ENCODE measurements at places on chromosomes 7 and 10.

DNA sequence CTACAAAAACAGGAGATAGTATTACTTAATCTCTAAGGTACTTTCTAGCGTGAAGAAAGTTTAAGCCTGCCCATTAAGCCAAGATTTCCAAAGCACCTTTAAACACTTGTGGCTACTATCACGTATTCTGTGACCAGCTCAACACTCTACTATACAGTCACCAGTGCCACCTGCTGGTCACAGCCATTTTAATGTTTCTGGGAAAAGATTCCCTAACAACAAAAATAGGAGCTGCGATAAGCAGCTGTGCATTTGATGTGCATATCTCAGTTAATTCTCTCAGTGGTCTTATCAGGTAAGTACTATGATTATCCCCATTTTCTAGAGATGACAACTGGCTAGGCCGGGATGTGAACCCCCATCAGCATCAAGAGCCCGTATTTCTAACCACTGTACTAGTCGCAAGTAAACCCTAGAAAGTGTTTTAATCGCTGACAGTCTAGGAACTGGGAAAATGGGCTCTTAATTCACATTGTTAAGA is 860 bp downstream of the SEC31B start:
- DNase-seq, result peak; percentile 75

DNA sequence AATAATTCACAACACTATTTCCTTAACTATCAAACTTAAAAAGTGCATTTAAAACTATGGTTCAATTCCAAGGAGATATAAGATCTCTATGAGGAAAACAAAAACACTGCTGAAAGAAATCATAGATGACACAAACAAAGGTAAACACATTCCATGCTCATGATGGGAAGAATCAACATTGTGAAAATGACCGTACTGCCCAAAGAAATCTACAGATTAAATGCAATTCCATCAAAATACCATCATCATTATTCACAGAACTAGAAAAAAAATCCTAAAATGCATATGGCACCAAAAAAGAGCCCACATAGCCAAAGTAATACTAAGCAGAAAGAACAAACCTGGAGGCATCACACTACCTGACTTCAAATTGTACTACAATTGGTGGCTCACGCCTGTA is 159.9 kb upstream of the EEPD1 start:
- DNase-seq, result no peak

DNA sequence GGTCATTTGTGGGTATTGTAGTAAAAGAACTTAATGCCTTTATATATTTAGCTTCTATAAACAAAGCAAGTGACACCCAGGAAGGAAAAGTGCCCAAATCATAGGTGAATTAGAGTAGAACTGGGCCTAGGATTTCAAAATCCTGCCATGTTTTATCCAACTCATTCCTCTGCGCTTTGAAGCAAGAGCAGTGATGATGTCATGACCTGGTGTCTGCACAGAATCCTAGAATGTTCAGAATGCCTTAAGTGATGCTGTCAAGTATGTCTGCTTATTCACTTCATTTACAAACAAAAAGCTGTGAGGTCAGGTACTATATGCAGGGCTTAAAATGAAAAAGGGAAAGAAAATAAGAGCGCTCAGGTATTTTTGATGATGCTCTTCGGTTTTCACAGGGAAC is 737.2 kb upstream of the ANKRD30A start:
- no peak for DNase-seq

DNA sequence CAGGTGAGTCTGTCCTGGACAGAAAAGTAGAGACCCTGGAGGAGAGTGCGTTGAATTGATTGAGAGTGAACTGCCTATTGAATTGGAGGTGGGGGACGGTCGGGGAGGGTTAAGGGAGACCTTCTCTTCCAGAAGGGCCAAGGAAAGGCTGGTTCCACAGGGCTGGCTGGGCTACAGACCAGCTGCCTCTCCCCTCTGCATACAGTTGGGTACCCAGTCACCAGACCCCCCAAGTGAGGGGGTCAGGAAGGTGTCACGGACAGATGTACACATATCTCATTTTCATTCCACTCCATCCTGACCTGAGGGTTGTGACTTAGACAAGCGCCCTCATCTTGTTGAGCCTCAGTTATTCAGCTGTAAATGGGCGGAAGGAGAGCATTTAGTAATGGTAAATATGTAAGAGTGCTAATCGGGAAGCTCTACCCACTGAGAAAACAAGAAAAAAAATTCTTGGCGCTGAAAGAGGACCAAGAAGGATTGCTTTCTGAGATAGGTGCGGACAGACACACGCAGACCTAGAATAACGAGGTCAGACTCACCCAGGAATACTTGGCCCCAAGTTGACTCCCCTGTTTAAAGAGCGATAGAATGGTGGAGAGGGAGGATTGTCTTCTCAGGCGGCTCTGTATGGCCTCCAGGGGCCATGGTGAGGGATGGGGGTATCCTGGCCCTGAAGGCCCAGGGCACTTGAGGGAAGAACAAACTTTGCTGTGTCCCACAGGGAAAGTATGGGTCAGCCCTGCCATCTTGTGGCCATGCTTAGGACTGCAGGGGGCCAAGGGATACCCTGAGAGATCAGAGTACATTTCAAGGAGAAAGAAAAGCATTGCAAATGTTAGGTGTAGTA is 7.2 kb upstream of the MBL2 start:
- DNase-seq, result peak; percentile 92

DNA sequence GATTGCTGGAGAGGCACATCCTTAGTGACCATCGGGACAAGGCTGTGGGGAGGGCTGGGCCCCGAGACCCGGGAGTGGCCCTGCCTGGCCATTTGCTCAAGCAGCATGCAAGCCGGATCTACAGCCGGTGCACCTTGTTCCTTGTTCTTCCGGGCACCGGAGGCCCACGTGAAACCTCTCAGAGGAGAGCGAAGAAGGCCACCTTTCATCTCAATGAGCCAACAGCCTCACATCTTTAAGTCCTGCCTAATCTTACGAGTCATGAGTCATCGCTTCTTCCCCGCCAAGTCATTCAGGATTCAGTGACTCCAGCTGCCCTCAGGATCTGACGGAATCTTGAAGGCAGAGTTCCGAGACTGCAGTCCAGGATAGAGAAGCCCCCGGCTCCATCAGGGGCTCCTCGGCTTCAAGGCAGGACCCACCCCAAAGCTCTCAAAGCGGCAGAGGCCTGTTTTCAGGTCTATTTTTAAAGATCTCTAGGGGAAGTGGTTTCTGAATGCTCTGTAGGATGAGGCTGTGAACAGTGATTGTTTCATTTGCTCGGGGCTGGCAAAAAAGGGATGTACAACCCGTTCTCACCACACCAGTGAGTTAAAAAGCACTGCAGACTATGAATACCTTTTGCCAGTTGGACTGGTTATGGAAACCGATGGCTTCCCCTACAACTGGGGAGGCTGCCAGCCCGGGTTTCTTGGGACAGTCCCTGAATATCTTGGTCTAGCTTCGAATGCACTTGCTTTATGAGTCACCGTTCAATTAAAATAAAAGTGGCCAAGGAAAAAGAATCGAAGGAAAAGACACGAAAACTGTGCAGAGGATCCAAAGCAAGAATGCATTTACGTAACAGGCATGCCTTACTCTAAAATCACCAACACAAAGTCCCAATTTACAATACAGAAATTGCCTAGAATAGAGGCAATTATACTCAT is 57.2 kb upstream of the ECHDC3 start:
- no peak for DNase-seq

DNA sequence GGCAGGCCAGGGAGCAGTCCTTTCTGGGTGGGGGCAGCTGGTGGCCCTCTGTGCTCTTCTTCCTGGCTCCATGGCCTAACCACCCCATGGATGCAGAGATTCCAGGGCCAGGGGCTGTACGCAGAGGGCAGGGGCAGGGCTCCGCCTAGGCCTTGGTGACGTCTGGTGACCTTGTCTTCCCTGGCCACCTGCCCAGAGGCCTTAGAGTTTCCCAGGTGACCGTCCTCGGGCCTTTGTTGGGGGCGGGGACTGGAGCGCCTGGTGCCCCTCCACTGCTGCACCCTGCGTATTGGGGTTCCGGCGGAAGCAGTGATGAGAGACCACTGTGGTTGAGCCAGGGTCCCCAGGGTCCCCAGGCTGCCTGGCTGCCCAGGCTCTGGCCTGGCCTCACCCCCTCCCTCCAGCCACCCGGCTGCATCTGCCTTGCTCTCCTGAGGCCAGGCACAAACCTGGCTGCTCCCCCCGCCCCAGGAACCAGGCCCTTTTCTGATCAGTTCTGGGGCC is 10.3 kb downstream of the PWWP2B start:
- DNase-seq, result no peak

GRCh38 chr7:128738570-128739047 is 550 bp upstream of the CALU start:
- DNase-seq, result no peak
